Activated T-helper 1 cell treated with Interleukin-2 at 50 U/mL for 16 hours (primary cell): ENCODE measurements at places on chromosomes 11 and 22.

GRCh38 chr11:3642071-3642951, 519 bp upstream of the ART5 start:
- peak; percentile 67 for DNase-seq

DNA sequence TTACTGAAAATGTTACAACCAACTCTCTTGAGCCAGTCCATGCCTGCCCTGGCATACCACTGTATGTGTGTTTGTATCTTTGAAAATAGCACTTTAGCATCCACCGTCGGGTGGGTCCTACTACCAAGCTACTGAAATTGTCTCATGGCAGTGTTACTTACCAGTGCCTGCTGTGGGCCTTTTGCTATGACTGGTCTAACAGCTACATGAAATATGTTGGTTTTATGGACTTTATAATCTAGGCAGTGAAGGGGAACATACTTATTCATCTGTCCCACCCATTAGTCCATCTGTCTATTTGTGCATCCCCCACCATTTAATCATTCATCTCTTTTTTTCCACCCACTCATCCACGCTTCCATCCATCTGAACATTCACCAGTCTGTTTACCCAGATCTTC, 106.0 kb downstream of the NAV2 start:
- no peak for DNase-seq

GRCh38 chr22:49751966-49752597, 75.6 kb downstream of the BRD1 start:
- no peak for DNase-seq

DNA sequence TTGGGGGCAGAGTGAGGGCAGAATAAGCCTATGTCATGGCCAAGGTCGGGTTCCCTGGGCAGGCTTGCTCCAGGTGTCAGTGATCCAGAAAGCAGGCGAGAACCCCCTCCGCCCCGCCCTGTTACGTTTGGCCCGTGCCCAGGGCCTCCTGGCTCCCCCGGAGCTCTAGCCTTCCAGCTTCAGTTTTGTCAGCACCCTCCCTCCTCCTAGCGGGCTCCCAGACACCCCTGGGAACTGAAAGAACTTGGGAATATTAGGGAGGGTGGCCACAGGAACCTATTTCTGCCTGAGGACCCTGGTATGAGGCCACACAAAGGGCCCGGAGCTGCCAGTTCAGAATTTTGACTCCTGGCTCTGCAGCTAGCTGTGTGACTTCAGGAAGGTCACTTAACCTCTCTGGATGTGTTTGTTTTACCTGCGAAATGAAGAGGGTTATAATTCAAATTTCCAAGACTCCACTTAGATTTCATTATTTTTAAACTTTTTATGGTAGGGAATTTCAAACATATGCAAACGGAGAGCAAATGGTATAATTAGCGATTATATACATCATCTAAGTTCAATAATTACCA, 1.2 kb downstream of the TUBA8 start:
- DNase-seq, result no peak

DNA sequence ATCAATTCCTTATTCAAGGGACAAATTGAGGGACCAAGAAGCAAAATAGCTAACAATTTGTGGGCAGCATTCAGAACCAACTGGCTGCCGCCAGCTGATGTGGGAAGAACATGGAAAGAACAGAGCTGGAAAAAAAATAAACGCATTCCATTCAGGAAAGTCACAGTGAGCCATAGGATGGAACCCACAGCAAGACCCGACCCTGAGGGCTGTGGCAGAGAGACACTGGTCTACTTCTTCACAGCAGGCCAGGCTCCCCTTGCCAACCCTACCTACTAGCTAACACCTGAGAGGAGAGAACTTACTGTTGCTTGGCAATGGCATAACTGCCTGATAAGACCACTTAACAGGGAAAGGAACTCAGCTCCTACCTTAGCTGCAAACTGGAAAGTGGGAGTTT, 123.5 kb upstream of the APOA1 start:
- no peak for DNase-seq

DNA sequence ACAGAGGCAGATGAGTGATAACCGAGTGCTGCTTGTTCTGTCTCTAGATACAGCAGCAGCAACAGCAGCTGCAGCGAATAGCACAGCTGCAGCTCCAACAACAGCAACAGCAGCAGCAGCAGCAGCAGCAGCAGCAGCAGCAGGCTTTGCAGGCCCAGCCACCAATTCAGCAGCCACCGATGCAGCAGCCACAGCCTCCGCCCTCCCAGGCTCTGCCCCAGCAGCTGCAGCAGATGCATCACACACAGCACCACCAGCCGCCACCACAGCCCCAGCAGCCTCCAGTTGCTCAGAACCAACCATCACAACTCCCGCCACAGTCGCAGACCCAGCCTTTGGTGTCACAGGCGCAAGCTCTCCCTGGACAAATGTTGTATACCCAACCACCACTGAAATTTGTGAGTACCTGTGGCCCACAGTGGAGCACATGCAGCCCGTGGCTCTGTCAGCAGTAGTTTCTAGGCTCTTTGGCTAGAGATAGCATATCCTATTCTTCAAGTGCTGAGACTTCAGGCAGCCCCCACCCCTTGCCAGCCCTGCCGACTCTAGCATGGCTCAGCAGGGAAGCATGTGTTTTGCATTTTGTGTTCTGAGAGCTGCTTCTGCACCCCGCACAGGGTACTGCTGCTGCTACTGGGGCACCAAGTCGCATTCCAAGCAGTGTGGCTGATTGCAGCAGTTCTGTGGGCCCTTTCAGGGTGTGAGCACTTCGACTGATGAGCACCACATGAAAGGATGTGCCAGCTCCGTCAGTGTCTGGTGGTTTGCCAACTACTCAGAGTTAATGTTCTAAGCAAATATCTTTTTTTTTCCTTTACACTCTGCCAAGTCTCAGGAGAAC, 59.2 kb downstream of the MED15 start:
- DNase-seq, result peak; percentile 66
